ENCODE measurements at places on chromosomes 7 and 10.
A peak's percentile ranks its signal among the peaks of the same experiment; 100 is the strongest.

- no peak for DNase-seq
Observed at GRCh38 chr7:16889851-16890415, 8.2 kb upstream of the AGR3 start.

DNA sequence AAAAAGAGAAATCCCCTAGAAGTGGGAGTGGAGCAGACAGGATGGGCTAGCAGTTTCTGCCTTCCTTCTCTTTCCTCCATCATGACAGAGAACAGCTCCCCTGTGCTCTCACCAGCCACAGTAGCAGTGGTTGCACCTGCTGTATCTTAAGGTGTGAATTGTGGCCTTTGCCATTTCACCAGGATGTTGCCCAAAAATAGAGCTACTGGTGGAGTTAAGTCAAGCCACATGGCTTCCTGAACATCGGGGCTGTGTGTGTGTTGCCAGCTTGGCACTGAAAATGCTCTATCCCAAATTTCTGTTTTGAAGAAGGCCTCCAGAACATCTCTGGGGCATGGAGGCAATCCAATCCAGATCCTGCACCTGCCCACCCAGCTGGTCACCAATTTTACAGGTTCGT, 348.7 kb downstream of the EXOC4 start:
- DNase-seq: no peak

- no peak for DNase-seq
Observed at GRCh38 chr7:155226261-155227003, 71.2 kb upstream of the INSIG1 start.

DNA sequence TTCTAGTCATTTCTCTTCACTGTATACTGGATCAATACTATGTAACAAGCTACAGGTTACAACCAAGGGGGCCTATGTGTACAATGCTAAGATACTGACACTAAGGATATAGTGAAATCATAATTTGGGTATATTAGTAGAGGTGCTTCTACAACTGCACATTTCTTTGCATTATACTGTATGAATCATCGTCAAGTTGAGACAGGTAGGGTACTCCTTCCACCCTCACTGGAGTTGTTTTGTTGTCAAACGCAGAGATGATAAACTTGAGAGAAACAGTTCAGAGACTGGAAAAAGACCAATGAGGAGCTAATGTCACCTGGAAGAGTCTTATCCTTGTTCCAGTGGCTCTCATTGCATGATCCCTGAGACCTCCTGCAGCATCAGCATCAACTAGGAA, 208.2 kb upstream of the PRPS1L1 start:
- DNase-seq: no peak

DNA sequence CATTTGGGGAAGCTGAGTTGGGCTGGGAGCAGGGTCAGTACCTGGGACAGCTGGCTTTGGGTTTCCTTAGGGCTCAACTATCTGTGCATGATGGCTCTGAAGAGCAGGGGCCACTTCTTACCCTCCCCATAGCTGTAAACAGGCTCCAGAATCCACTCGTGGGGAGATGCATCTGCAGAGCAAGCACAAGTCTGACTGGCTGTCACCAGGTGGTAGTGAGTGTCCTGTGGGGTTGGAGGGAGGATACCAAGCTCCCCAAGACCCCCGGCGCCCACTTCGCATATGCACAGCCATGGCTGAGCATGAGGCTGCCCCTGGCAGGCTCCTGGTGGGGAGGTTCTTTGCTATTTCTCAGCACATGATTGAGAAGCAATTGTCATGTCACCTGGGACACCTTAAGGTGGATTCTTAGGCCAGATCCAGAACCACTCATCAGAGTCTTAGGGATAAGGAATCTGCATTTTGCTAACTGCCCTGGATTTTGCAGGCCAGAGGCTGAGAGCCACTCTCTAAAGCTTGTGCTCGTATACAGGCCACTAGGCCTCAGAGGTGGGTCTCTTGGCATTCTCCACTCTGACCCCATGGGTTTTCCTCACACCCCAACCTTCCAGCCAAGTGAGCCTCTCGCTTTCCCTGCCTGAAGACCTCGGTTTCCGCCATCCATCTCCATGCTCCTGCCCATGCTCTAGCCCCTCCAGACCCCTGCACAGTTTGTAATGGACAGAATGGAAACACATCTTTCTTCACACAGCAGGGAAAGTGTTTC, 53.7 kb downstream of the ADCY1 start:
- DNase-seq: no peak

DNA sequence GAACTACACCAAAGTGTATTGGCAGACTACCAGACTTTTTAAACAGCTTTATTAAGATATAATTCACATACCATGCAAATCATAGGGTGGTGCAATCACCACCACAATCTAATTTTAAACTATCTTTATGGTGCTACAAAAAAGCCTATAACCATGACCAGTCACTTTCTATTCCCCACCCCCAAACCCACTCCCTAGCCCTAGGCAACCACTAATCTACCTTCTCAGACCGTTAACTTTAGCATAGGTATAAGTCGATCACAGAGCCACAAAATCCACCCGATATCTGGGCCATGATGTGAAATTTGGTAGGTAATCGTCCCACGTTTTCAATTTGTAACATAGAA, 536 bp upstream of the POM121 start:
- DNase-seq: no peak

DNA sequence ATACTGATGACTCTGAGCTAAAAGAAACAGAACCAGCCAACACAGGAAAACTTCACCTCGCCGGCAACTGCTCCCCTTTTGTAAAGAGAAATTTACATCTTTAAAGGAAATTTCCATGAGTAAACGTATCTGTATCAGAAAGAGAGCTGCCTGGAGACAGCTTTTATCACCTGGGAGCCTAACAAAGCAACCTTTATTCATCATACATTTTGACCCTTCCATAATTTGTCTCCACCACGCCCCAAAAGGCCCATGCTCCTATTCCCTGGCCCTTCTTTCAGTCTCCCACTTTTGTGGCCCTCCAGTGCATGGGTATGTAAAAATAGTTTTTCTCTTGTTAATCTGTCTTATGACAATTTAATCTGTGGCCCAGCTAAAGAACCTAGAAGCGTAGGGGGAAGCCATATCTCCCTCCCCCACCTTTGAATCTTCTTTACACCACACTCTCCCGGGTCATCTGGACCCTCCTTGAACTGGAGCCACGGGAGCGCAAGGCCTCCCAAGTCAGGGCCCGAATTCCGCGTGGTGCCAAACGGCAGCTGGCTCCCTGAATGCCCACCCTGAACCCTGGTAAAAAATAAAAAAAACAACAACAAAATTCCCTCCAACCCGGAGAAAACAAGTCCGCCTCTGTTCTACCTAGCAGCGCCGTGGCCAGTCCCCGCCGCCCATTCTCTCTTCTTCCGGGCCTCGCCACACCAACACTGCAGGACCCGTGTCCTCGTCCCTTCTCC, 15.4 kb upstream of the FKBP9 start:
- DNase-seq: no peak

GRCh38 chr10:77566236-77566635, 71.4 kb downstream of the KCNMA1 start:
- DNase-seq: no peak

GRCh38 chr10:63421591-63421990, 44.2 kb downstream of the JMJD1C start:
- DNase-seq: peak; percentile 41

GRCh38 chr10:43574001-43574892, at the start of gene ZNF239:
TSS of gene ZNF239 (minus strand) at chr10:43574616. CDS start at chr10:43558079, 16,537 bp downstream.
- peak; percentile 73 for DNase-seq

GRCh38 chr7:114765331-114766040, 156.4 kb upstream of the MDFIC start:
- DNase-seq: no peak

DNA sequence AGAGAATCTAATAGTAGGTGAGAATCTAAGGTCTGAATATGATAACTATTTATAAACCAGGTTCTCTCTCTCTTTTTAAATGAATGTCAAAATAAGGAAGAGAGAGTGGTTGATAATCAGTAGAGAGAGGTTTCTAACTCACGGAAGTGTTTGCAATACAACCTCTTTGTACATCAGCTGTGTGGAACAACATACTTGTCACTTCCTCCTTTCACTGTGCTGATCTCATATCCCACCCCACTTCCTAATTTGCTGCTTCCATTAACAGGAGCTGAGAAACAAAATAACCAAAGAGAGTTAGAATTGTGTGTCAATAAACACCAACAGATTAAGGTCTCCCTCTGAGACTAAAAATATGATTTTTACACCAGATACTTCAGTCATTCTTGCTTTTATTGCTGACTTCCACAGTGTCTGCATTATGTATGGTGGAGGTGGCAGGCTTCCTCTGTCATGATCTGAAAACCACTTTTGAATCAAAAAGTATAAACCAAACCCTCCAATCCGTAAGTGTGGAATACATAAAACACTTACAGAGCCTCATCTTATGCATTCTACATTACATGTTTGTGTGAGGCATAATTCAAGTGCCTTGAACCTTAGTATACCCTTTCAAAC, 25.0 kb downstream of the CACUL1 start:
- peak; percentile 29 for DNase-seq

- no peak for DNase-seq
Observed at GRCh38 chr10:70575874-70576802, 26.4 kb downstream of the PRF1 start.

- no peak for DNase-seq
Observed at GRCh38 chr10:97411406-97411805, 10.3 kb upstream of the RRP12 start.

DNA sequence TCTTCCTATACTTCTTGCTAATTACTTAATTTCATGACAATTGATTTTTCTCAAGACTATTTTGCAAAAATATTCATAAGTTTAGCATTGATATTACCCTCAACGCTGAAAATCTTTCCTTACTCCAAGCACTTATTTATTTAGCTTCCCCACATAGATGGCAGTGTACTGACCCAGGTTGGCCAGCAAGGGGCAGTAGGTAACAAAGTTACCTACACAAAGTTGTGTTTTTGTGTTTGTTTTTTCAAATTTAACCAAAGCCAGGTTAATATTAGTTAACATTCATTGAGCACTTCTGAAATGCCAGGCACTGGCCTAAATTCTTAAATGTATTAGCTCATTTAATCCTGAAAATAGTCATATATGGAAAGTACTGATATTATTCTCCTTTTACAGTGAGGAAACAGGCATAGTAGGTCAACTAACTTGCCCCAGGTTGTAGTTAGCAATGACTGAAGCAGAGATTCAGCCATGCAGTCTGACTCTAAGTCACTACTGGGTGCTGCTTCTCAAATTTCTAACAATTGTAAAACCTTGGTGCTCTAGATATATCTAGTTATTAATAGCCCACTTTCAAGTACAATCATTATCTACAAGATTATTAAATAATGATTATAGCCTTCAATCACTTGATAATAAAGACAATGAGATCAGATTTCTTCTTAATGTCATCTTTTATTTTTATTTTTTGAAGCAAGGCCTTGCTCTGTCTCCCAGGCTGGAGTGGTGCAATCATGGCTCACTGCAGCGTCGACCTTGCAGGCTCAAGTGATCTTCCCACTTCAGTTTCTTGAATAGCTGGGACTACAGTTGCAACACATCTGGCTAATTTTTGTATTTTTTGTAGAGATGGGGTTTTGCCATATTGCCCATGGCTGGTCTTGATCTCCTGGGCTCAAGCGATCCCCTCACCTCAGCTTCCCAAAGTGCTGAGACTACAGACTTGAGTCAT, 5.8 kb upstream of the GGCT start:
- DNase-seq: no peak

- DNase-seq: no peak
Observed at GRCh38 chr10:122282909-122283308, 11.8 kb downstream of the BTBD16 start.

DNA sequence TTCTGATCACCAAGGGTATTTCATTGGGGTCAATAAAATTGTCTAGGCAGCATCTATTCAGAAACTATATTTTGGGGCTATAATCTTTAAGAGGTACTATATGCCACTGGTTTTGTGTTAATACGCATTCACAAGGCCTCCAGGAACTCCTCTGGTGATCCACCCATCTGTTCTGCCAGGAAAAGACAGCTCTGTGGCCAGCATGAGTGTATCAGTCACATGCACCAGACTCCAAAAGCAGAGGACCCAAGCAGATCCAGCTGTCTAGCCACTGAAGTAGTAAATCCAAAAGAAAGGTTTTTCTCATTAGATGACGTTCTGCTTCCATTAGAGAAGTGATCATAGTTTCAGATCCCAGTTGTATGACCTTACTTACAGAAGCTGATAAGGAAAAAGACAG, 199.6 kb upstream of the CELF2 start:
- no peak for DNase-seq

DNA sequence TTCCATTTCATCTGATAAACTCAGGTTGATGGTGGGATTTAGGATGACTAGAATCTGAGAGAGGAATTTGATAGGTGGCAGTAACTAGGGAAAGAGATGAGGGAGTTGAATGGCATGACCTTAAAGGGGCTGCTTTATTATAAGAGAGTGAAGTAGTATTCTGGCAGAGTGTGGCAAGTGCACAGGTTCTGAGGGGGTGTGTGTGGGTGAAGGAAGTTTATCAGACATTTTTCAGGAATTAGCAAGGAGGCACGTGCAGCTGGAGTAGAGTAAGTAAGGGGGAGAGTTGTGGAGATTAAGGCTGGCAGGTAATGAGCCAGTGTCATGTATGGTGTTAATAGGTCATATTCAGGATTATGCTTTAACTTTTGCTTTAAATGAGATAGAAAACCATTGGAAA, 40.5 kb downstream of the AHCYL2 start:
- DNase-seq: no peak

DNA sequence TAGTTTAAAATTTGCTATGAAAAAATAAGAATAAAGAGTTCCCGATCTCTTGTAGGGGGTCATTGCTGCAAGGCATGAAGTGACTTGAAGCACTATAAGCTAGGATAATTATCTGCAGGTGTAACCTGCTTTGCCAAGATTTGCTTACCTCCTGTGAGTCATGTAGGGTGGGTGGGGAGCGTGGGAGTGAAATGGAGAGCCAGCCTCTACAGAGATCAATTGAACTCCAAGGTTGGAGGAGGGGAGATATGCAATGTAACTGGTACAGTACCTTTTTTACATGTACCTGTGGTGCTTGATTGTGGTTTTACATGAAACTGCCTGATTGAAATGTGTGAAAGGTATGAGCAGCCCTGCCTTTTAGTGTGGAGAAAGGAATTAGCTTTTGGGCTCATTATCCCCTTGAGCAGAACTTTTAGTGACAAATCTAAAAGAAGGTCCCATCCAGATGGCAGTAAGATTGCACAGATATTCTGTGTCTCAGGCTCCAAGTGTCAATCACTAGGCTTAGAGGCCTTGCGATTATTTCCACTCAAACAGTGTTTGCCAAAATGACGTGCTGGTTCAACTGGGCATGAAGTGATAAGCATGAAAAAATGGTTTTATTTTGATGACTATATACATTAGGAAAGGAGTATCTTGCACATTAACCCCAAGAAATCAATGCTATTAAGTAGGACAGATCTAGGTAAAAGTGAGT, 138.6 kb upstream of the GRB10 start:
- no peak for DNase-seq

DNA sequence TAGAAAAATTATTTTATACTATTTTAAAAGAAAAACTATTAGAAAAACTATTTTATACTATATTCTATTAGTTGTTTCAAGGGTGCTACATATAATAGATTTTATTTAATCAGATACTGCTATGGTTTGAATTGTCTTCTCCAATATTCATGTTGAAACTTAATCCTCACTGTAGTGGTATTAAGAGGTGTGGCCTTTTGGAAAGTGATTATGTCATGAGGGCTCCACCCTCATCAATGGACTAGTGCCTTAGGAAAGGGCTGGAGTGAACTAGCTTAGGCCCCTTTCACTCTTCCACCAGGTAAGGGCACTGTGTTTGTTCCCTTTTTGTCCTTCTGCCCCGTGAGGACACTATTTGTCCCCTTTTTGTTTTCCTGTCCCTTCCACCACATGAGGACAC, 111.6 kb downstream of the ATE1 start:
- DNase-seq: no peak

Data from stimulated activated naive CD4-positive, alpha-beta T cell (primary cell).